CD4-positive, alpha-beta T cell treated with Interferon alpha-2 for 1 hour (primary cell): ENCODE measurements at places on chromosomes 6 and 20.

- no peak for DNase-seq
Observed at GRCh38 chr6:3701631-3702030, 49.9 kb downstream of the PXDC1 start.

- DNase-seq: no peak
Observed at GRCh38 chr6:17892097-17892686, 95.2 kb downstream of the KIF13A start.

DNA sequence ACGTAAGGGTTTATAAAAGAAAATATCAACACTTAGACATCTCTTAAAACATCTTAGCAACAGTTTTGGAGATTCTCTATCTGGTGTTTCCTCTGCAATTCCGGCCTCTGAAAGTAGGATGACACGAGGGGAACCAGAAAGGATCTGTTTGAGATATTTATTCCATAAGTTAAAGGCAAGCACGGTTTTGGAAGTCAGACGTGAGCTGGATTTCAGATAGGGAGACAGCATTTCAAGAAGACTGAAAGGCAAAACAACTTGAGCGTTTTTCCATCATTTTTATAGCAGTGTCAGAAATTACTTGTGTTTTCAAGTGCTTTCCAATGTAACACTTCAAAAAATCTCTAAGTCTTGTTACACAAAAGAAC is 52.9 kb upstream of the BTN3A2 start:
- DNase-seq: no peak

DNA sequence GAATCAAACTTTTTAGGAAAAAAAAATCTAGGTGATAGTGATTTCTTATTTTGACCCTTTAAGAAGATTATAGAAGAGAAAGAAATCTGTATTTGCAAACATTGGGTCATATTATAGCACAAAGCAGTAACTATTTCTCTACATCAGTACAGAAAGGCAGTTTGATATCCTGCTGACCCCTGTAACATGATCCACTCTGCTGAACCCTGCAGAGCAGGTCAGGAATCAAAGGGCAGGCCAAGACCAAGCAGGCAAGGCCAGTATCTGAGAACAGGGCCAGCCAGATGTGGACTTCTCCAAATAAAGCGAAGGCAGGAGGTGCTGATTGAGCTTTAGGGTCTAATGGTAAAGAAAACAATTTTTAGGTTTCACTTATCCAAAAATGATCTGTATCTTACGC is 239.4 kb downstream of the PTPRK start:
- no peak for DNase-seq

GRCh38 chr20:36728986-36729385 is 16.9 kb downstream of the NDRG3 start:
- DNase-seq: no peak

GRCh38 chr6:38603496-38603895 is 36.2 kb downstream of the BTBD9 start:
- DNase-seq: no peak

DNA sequence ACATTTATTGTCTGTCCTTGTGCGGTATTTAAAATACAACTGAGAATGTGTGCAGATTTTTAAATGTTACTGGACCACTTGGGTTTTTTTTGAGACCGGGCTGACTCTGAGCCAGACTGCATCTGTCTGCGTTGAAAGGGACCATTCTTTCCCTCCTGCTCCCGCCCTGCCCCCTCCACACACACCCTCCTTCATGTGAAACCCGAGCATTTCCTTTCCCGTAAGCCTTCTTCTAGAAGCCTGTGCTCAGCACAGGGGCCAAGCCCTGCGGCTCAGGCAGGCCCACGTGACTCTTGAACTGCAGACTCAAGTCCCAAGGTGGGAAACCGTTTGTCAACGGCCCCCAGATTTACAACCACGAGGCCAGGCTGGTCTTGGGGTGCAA is 82.7 kb upstream of the FOXC1 start:
- DNase-seq: peak; percentile 49

DNA sequence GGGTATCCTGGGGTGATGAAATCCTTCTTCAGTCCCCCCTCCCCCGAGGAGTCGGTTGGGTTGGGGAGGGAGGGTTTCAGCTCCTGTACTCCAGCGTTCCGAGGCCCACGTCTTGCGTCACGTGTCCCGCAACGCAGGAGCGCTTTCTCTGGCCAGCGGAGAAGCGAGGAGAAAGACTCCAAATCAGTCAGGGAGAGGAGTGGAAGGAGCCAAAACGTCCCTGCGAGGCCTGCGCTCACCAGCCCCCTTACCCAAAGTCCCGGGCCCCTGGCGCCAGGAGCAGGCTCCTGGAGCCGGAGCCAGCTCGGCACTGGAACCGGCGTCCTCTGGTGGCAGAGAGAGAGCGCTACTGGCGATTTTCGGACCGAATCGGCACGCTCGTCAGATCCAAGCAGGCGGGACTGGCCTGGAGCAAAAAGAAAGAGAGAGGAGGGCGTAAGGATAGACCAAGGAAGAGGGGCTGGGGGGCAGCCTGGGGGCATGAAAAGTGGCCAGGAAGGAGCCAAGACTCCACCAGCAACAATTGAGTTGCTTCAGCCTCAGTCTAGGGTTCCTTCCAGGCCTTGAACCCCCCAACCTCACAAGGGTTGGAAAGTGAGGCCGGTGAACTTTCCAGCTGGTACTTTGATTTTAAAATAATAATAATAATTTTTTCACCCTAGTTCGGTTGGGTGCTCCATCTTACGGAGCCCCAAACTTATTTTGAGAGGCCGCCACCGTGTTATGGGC is at the start of gene GNAS:
TSS of gene GNAS (plus strand) at position 174 of the 729 bp plus-strand sequence.
- peak; percentile 25 for DNase-seq

- no peak for DNase-seq
Observed at GRCh38 chr6:45326698-45327417, 1.3 kb upstream of the RUNX2 start.

- DNase-seq: no peak
Observed at GRCh38 chr20:54611708-54612412, 136.5 kb downstream of the DOK5 start.

GRCh38 chr20:5127859-5128424 is 1.1 kb downstream of the CDS2 start:
- no peak for DNase-seq

GRCh38 chr20:50772420-50773185 is 22.3 kb upstream of the BCAS4 start:
- no peak for DNase-seq

DNA sequence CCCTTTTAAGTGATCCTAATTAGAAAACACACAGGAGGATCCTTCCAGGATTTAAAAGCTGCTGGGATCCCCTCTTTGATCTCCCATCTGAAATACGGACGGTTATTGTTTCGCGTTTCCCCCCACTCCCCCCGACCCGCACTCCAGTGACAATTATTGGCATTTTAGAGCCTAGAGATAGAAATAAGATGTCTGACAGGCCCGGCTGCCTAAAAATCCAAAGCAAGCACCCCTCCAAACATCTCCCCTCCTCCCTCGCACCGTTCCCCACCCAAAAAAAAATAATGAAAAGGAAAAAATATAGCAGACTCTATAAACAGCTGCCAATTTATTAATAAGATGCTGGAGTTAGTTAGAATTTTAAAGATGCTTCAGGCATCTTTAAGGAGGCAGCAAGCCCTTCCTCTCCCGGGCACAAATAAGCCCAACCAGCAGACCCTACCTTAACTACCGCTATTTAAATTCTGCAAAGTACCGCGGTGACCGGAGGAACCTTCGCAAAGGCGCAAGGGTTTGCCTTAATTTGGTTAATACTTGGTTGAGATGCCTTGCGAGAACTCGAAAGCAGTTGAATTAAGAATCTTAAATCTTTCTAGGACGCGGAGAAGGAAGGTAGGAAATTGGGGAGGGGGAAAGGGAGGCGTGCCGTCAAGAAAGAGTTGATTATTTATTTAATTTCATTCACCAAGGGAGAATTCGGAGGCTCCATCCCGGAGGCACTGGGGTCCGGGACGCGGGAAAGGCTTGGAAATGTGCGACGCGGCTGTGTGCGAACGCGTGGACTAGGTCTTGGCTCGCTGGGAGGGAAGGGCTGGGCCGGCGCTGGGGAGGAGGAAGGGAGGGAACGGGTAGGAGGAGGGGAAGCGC is 1.5 kb upstream of the ISM1 start:
- no peak for DNase-seq

DNA sequence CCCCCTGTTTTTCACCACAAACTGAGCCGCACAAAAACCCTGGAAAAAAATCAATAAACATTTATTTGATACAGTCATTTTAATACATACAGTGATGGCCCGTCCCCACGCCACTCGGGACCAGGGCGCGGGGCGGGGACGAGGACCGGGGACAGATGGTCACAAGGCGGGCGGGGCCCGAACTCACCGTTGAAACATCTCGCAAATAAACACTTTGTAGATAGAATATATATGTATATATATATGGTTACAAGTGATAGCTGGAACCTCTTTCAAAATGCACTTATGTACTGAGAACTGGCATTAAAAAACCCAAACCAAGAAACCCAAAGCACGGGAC is 418 bp upstream of the UCKL1 start:
- no peak for DNase-seq

DNA sequence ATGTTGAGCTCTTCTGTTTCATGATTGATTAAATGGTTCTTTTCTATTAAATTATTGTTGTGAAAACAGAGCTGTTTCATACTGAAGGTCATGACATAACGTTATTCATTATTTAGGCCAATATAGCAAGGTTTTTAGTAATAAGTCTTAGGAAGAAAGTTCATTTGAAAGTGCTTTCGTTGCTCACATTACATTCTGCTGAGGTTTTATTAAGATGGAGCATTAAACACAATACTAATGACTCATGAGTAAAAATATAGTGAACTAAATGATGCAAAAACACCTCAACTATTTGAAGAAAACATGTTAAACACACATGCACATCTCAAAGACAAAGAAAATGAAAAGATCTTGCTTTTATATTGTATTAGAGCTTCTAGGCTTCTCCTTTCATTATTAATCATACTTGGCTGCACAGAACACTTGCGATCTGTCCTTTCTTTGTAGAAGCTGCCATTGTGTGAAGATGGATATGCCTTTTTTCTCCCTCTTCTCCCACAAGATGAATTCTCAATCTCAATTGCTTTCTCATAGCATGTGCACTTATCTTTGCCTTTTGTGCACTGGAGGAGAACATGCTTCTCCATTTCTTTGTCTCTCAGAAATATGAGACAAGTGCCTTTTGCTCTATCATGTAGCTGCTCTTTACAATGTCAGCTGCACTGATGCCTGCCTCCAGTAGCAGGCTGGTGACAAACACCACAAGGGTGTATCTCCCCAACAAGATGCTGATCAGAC is 312.4 kb downstream of the PHF3 start:
- no peak for DNase-seq

GRCh38 chr20:957544-957943 is 41.4 kb upstream of the ANGPT4 start:
- DNase-seq: no peak

GRCh38 chr6:54879188-54879985 is 32.8 kb downstream of the FAM83B start:
- no peak for DNase-seq

- no peak for DNase-seq
Observed at GRCh38 chr20:4613184-4613583, 108.5 kb upstream of the PRND start.

DNA sequence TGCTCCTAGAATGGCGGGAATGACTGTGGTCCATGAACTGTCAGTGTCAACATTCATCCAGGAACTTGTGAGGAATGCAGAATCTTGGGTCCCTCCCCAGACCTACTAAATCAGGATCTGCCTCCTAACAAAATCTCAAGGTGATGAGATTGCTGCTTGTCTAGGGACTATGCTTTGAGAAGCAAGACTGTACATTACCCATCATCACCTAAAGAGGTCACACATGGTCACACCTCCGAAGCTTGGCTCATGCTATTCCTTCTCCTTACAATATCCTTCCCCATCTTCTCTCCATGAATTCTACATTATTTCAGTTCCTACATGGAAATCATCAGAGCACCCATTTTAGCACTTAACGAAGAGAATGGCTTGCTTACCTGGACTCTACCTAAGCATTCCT is 102.3 kb upstream of the JARID2 start:
- no peak for DNase-seq
